ENCODE measurements at places on chromosomes 7 and 10. TPM values are rescaled to one million over a fixed set of nuclear protein-coding genes. Genes with fewer than 3 reads are reported as not detected.

DNA sequence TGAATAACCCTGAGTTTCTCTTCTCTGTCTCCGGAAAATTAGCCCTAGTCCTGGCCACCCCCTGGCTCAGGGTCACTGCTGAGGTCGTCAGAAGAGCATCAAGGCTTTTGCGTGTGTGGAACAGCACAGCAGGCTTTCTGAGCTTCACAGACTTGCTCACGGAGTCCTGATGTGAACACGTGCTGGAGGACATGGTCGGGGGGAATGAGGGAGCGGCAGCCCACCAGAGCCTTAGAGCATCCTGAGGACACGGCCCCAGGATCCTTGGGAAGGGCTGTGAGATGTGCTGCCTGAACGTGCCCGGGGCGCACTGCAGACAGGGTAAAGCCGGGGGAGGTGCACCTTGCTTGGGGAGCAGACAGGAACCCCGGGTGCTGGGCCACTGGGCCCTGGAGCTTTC is 28.8 kb downstream of the TMEM120A start:
- no peak for DNase-seq

DNA sequence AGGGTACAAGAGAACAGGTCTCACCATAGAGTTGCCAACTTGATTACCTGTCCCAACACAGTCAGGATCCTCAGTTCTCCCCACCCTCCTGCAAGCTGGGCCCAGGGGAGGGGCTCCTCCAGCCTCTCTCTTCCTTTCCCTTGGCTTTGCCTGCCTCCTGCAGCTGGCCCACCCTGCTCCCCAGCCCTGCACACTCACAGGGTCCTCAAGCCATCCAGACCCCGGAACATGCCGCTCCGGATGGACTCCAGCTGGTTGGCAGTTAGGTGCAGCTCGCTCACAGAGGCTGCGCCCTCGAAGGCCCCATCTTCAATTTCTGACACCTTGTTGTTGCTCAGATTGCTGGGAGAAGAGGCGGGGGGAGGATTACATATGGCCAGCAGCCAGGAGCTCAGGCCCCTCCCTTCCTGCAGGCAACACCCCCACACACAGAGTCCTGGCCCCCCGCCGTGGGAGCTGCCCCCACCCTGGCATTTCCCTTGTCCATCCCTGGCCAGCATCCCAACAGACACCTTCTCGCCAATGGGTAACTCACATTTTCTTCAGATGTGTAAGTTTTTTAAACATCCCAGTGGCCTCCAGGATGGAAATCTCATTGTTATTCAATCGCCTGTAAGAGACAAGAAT is 139.2 kb downstream of the SLIT1 start:
- DNase-seq, result no peak

DNA sequence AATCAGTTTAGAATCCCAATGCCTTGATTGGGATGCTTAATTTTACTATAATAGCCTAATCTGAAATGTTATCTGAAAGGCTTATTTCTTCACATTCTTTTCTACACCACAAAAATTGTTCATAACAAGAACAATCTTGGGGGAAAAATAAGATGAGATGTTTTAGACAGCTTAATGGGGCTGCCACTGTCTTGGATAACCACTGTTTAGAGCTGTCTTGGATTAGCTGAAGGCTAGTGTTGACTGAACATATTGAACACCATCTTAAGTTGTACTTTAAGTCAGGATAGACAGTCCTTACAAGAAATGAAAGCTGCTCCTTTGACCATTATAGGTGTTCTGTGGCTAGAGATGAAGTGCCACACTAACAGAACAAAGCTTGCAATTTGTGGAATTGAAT is 501.3 kb downstream of the GFRA1 start:
- DNase-seq, result no peak

- no peak for DNase-seq
Measured at GRCh38 chr7:119090851-119091250, 866.3 kb downstream of the ANKRD7 start.

- DNase-seq, result no peak
Measured at GRCh38 chr7:26609532-26609931, 254.9 kb downstream of the SKAP2 start.

- no peak for DNase-seq
Measured at GRCh38 chr10:43843321-43844101, 194.8 kb upstream of the ZNF32 start.

TRIM56 gene
- total RNA-seq, result 44.5 TPM

UPK3BL2 gene
- 37.9 TPM for total RNA-seq

DNA sequence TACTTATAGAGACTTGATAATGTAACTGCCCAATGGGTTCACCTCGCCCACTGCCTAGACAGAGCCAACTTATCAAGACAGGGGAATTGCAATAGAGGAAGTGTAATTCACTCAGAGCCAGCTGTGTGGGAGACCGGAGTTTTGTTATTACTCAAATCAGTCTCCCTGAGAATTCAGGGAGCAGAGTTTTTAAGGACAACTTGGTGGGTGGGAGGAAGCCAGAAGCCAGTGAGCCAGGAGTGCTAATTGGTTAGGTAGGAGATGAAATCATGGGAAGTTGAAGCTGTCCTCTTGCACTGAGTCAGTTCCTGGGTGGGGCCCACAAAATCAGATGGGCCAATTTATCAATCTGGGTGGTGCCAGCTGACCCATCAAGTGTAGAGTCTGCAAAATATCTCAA is 20.1 kb upstream of the C7orf33 start:
- DNase-seq, result no peak

GPNMB gene
- total RNA-seq, result 0.88 TPM

DNA sequence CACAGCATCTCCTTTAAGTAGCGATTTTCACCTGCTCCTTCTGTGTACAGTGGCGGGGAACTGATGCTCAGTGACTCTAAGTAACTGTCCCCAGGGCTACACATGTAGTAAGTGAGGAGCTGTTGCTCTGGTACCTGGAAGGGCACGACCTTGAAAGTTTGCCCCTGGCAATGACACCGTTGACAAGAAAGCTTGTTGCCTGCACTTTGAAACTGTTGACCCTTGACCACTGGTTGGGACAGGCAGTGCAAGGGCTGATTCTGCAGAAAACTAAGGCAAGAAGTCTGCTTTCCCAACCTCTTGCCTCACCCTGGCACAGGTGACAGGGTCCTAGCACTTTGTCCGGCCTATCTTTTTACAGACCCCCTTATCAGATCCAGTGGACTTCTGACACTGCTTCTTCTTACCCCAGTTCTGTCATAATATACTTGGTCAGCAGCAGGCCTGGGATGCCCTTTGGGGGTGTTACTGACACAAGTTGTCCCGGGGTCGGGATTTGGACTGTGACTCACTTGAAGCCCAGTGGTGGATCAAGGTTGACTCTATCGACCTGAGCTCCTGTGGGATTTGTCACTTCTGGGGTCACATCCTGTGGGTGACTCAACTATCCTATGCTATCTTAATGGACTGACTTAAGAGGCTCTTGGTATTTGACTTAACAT is 5.8 kb downstream of the ACSL5 start:
- no peak for DNase-seq

GRCh38 chr7:139752604-139753003 is 25.2 kb downstream of the HIPK2 start:
- DNase-seq, result no peak

GRCh38 chr10:79206300-79207095 is 137.7 kb downstream of the ZMIZ1 start:
- no peak for DNase-seq

EBLN1 gene
- not detected for total RNA-seq

SLC39A12 gene
- not detected for total RNA-seq

DNA sequence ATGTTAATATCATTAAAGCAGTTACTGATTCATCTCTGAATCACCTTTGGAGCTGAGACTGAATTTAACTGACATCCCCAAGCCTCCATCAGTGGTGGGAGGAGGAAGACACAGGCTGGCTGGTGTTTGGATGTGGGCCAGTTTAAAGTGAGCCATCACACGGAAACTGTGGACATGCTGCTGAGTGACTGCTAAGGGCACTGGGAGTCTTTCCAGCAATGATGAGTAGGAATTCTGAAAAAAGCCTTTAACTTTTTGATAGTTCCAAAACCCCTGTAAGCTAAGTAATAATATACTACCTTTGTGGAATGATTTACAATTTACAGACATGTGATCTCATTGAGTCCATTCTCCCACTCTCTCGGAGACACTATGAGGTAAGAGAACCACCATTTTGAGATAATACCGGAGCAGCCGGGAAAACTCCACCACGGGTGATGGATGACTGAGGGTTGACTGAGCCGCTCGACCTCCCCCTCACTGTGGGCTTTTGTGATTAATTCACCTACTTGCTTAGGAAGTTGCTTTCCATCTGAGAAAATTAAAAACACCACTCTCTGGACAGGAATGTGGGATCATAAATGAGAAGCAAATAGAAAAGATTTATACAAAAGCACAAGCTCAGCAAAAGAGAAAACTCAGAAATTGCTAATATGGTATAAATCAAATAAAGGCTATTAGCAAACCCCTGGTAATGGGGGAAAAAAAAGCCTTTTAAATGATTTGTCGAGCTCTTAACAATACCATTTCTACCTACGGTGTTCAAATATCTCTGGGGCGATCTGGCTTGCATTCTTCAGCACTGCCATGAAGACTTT is 194.8 kb downstream of the FANK1 start:
- no peak for DNase-seq

DNA sequence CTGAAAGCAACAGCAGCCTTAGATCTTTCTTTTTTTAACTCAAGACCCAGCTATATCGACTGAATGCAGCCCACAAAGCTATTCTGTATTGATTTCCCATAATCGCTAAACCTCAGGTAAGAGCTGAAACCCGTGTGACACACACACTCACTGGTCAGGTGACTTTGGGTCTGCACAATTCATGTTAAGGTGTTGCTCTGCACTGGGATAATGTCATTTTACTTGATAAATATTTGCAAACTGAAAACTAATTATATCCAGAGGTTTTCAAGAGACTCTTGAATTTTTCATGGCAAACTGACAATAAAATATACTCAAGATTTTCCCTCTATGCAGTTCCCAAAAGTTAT is 33.1 kb downstream of the SCRN1 start:
- no peak for DNase-seq

C10orf71 gene
- total RNA-seq, result not detected

DNA sequence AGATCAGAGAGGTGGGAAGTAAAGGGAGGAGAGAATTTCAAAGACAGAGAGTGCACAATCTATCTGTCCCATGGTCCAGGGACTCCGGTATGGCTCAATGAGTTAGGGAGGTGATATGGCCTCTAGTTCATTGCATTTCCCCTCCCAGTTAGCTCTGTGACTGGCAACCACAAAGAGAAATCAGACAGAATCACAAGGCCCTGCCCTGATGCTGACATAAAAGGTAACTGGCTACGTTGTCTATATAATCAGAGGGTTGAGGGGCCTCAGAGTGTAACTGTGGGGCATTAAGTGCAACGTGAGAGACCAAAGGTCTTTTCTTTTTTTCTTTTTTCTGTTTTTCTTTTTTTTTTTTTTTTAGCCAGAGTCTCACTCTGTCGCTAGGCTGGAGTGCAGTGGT is 7.3 kb upstream of the C10orf95 start:
- DNase-seq, result no peak
